ENCODE measurements at places on chromosomes 1 and 21.

DNA sequence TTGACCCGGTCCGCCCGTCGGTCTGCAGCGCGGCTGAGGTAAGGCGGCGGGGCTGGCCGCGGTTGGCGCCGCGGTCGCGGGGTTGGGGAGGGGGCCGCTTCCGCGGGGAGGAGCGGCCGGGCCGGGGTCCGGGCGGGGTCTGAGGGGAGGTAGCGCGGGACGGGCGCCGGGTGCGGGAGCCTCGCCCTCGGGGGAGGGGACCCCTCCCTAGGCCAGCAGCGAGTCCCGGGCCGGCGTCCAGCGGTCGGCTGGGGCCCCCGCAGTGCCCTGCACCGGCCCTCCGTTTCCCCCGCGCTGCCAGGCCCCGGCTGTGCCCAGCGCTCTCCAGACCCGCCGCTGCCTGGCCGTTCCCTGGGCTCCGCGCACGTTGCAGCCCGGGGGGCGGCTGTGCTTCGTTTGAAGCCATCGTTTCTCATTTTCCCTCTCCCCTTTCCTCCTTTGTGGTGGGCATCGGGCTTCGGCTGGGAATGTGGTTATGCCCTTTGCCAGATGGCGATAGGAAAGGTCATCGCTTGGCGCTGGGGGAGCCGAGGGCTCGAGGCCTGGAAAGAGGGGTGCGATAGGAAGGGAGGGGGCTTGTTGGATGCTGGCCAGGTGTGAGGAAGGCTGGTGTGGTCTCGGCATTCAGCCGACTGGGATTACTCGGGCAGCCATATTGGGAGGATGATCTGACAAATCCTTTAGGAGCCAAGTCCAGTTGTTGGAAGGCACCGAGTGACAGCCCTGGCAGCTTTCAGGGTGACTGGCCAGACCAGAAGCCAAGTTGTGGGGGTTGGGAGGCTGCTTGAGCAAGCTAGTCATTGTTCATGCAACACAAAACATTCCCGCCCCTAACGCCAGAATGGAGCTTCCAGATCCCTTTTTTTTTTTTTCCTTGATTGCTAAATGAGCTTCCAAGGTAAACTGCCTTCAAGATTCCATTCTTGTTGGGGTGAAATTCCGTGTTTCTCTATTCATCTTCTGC lies 753 bp downstream of the KIF1B start:
- DNase-seq: no peak

DNA sequence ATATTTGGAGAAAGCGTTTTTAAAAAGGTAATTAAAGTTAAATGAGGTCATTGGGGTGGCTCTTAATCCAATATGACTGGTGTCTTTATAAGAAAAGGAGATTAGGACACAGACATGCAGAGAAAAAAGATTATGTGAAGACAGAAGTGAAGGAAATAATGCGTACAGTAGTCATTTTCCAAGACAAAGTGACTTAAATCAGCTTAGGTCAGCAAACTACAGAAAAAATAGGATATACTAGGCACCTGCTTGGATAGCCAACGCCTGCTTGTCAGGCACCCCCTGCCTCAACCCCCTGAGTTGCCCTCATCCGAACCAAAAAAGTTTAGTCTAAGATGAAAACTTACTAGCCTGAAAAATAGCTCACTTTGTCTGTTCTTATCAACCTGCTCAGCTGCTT lies 58.2 kb upstream of the SPAG17 start:
- DNase-seq: no peak

GRCh38 chr1:1118876-1119220 lies 3.0 kb upstream of the C1orf159 start:
- no peak for DNase-seq

- DNase-seq: no peak
Observed at GRCh38 chr21:42160111-42160721, 58.7 kb upstream of the ABCG1 start.

- DNase-seq: no peak
Observed at GRCh38 chr1:7454052-7454815, 316.9 kb upstream of the VAMP3 start.

GRCh38 chr1:66725885-66726665 lies 26.2 kb upstream of the DYNLT5 start:
- peak; percentile 53 for DNase-seq

DNA sequence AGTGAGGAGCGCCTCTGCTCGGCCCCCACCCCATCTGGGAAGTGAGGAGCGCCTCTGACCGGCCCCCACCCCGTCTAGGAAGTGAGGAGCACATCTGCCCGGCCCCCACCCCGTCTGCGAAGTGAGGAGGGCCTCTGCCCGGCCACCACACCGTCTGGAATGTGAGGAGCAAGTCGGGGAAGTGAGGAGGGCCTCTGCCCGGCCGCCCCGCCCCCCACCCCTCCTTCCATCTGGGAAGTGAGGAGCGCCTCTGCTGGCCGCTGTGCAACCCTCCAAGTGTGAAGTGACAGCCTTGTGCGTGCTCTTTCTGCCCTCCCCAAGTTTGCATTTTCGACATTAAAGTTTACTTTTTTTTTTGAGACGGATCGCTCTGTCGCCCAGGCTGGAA lies 5.1 kb upstream of the ZZZ3 start:
- DNase-seq: no peak

- peak; percentile 76 for DNase-seq
Observed at GRCh38 chr1:51898090-51898734, 19.7 kb upstream of the NRDC start.

GRCh38 chr1:243713470-243714186 lies 136.4 kb downstream of the AKT3 start:
- no peak for DNase-seq

DNA sequence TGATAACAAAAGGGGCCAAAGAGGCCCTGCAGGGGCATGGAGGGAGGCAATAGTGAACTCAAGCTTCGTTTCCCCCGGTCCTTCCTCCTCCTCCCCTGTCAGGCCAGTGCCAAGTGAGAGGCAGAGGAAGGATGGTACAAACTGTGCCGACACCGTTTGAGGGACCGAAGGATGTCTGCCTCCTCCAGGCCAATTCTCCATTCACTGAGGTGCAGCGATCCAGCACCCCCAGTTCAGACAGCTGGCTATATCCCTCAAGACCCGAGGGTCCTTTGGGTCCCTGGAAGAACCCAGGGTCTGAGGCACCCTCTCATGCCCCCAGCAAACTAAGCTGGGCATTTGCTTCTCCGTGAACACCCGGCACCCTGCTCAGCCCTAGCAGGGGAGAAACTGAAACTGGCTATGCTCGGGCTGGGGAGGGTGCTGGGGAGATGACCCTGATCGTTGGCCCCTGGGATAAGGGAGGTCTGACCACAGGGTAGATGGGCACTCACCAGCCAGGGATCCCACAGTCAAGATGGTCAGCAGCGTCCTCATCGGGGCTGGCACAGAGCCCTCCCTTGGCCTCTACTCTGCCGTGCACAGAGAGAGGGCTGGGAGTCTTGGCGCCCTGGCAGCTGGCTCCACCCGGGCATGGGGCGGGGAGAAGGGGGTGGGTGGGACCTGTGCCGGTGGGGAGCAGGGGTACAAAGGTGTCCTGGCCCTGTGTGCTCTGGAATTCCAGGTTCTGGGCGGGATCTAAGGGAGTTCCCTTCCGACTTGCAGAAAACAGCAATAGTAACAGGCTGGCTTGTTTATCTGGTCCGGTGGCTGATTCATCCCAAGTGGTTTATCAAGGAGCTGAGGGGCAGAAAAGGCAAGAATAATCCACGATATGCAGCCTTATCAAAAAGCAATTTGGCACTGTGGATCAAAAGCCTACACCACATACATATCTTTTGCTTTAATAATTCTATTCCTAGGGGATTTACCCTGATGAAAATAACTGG lies at the start of gene IL22RA1:
Gene IL22RA1 (minus strand): TSS at position 595 of the 989 bp plus-strand sequence. CDS start 58 bp downstream, at position 537.
- DNase-seq: no peak

DNA sequence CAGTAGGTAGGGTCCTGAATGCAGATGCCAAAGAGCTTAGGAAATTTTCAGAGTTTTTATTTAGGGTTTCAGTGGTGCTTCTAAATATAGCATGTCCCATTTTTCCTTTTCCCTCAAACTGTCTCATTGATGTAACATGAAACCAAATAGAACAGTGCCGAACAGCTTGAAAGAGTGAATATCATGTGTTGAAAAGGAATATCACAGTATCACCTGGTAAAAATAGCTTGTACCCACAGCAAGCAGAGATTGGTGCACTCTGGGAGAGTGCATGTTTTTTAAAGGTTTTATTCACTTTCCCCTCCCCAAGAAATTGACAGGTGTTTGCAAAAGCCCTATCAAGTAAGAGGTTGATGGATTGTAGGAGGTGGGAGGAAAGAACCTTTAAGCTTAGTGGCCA lies 41.9 kb upstream of the ELAVL4 start:
- no peak for DNase-seq

- peak; percentile 17 for DNase-seq
Observed at GRCh38 chr1:90386899-90387720, 330.0 kb downstream of the BARHL2 start.

DNA sequence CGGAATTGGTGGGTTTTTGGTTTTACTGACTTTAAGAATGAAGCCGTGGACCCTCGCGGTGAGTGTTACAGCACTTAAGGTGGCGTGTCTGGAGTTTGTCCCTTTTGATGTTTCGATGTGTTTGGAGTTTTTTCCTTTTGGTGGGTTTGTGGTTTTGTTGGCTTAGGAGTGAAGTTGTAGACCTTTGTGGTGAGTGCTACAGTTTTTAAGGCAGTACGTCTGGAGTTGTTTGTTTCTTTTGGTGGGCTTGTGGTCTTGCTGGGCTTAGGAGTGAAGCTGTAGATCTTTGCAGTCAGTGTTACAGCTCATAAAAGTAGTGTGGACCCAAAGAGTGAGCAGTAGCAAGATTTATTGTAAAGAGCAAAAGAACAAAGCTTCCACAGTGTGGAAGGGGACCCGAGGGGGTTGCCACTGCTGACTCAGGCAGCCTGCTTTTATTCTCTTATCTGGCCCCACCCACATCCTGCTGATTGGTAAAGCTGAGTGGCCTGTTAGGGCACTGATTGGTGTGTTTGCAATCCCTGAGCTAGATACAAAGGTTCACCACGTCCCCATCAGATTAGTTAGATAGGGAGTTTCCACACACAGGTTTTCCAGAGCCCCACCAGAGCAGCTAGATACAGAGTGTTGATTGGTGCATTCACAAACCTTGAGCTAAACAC lies 20.9 kb downstream of the HENMT1 start:
- DNase-seq: no peak

DNA sequence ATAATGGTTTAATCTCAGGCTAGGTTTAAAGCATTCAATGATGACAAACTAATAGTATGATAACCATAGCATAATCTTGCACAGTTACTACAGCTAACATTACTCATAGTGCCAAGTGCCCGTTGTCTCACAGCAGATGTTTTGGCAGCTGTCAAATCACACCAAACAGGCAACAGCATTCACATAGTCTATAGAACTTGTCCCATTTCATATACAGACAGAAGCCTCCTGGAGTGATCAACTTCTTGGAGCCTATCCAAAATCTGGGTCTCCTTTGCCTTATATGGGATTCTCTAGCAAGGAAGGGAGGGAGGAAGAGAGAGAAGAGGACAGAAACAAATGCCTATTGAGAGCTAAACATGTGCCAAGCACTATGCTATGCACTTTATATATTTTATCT lies 250.6 kb upstream of the ZP4 start:
- no peak for DNase-seq

DNA sequence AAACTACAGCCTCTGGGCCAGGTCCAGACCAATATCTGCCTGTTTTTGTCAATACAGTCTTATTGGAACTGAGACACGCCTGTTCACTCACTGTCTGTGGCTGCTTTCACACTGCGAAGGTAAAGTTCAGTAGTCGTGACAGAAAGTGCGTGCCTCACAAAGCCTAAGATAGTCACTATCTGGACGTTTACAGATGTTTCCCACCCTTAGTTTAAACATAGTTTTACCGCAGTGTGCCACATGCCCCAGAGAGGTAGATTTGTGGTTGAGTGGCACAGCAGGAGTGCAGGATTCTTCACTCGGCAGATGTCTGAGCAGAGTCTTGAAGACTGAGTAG lies 61.9 kb downstream of the NFASC start:
- no peak for DNase-seq

- DNase-seq: no peak
Observed at GRCh38 chr21:16708101-16708835, 804.6 kb upstream of the CXADR start.

DNA sequence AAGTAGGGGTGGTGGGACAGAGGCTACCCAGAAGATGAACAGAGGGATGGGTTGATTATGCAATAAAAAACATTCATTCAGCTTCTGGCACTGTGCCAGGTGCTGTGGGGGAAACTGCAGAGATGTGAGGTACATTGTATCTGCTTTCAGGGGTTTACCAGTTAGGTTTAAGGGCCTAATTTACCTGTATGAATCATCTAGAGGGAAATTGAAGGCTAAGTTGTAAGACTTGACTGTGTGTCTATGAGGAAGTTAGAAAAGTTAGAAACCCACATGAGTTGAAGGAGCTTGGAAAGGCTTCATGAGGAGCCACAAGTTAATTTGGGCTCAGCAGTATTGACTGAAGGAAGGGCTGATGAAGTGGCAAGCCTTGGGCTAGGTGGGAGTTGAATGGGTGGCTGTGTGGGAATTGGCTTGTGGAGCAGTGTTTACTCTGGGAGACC lies 36.7 kb upstream of the APOBEC4 start:
- DNase-seq: no peak

GRCh38 chr1:8345621-8346415 lies 27.9 kb downstream of the SLC45A1 start:
- no peak for DNase-seq

GRCh38 chr1:93666613-93667384 lies 14.8 kb downstream of the BCAR3 start:
- DNase-seq: no peak

GRCh38 chr1:88462488-88463261 lies 221.4 kb upstream of the PKN2 start:
- no peak for DNase-seq

DNA sequence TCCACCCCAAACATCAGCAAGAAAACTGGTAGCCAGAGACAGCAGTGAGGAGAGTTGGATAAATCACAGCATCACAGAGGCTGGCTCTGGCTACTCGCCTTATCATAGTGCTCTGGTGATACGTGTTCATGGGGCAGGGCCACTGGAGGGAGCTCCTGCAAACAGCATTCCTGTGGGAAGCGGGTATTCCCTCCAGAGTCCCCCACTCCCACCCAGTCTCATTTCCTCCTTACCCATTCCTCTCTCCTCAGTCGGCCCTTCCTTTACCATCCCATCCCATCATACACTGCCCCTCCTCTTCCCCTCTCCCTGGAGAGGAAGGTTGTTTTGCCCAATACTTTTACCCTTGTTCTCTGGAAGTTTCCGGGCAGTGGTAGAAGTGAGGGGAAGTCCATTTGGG lies 7.1 kb downstream of the NHLH2 start:
- DNase-seq: no peak

DNA sequence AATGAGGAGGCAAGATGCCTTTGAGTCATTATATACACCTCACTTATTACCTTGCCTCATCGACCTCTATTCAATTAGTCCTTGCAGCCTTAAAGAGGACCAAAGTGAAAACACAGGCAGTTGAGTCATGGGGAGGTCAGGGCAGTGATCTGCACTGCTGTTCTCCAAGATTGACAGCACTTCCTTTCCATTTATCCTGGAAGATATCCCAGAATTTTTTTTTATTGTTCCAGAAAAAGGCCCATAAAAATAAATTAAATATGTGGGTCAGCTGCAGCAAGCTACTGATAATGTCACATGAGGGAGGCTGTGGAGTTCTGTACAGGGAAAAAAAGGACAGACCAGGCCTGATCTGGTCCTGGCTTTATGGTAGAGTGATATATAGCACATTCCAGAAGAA lies 33.2 kb upstream of the CDC42BPA start:
- no peak for DNase-seq

- no peak for DNase-seq
Observed at GRCh38 chr21:31143036-31143435, 104.8 kb upstream of the KRTAP19-8 start.

Measured in non-pigmented ciliary epithelial cell (primary cell).